ENCODE measurements at places on chromosomes 11 and 22.

DNA sequence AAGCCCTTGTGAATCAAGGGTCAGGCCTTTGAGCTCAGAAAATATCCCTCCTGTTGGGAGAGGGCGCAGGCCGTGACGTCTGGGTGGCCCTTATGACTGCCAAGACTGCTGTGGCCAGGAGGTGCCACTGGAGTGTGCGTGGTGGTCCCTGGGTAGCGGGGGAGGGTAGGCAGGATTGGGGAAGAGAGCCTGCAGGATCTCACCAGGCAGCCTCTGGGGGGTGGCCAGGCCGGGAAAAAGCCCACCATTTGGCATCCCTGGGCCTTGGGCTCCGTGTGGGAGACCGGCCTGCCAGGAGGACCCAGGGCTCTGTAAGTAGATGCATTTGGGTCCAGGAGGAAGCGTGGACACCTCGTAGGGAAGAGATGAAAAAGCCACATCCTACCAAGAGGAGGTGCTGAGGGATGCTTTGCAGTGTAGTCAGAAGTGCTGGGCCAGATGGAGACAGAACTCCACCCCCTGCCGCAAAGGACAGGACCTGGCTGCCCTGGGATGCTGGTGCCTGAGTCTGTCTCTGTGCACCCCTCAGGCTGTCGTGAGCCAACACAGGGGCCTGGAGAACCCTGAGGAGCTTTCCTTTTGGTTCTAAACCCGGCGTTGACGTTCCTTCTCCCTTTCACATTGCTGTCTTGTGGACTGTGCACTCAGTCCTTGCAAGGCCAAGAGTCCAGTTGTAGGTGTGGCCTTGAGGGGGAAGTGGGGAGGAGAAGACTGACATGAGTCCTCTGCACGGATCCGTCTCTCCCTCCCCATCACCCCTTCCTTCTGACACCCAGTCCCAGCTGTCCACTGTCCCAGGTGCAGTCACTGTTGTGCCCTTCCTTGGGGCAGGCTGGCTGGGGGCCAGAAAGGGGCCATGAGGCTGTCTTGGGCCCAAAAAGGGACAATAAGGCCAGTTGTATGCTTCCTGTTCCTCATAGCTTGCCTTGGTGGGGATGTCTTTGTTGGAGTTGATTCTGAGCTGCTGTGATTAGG is 12.7 kb upstream of the MIEF1 start:
- no peak for DNase-seq

DNA sequence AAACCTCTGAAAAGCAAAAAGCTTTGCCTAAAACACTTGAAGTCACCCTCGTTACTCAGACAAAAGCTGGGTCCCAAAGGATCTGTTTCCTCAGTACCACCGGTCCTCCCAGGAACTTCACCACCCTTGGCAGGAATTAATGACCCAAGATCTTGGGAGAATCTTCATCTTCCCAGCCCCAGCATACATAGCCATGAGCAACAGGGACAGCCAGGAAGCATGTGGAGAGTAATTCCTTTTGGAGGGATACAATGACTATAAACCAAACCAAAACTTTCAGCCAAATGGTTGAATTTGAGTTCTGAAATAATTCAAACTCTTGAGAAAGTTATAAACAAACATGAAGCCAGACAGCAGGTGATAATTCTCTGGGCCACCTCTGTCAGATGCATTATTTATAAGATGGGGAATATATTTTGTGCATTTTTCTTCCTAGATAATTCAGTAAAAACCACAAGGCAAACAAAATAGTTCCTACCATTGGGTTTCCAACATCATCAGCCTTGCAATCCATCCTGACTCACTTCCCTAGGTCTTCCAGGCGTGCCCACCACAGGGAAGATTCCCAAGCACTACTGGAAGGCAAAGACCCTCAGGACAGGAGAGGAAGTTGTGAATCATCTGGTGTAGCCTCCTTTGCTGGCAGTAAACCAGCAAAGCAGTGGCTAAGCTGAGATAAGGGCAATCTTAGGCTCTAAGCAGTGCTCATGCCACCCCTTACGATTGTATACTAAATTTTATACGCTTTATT is 71.7 kb upstream of the DRD2 start:
- no peak for DNase-seq

DNA sequence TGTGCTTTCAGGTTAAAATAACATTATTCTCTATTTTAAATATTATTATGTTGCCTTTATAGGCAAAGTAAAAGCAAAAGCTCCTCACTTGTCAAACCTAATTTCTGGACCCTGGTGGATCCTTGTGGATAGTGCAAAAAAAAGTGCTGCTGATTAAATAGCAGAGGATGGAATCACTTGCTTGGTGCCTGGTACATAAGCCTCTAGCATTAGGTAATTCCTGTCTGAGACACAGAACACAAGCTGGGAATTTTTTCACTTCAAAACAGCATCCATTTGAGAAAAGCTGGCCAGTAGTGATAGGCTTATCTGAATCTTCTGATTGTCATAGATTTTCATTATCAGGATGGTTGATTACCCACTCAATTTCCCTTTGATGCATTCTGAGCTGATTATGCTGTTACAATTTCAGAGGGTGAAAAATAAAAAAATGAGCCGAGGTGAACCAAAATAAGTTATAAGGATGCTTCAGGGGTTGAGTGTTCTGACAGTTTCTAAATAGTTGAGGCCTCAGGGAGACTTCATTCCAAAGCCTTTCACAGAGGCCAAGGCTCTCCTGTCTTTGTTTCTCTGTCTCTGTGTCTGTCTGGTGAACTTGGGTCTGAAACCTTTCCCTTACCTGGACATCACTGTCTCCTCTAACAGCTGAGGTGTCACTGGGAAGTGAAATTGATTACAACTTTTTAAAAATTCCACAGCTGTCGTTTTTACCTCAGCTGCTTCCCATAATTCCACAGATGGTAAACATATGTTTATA is 242.9 kb downstream of the NELL1 start:
- no peak for DNase-seq

DNA sequence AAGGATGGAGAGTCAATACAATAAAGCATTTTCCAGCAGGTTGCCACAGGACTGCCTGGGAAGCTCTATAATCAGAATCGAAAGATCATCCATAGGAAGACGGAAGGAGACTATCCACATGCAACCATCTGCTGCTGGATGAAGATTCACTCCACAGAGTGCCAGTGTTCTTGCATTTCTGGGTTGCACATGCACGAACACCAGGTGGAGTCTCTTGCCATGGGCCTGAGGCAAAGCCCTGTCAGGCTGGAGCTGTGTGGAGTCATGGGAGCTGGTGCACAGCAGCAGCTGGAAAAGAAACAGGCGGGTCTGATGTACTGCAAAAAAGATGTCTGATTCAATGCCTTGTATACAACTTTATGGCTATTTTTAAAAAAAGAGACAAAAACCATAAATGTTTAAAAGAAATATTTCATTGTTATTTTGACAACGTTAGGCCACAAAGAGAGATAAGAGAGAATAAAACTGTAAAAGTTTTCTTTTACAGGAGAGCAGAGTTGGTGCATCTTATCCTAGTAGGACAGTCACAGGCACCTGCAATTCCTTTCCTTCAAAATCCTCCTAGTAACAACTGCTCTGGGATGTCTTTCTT is 12.9 kb upstream of the FAT3 start:
- no peak for DNase-seq

GRCh38 chr11:120601536-120601935 is 90.0 kb downstream of the GRIK4 start:
- DNase-seq = no peak

Data from activated CD4-positive, alpha-beta T cell treated with anti-CD3 and anti-CD28 coated beads for 48 hours (primary cell).